ENCODE measurements at places on chromosomes 3 and 15.

DNA sequence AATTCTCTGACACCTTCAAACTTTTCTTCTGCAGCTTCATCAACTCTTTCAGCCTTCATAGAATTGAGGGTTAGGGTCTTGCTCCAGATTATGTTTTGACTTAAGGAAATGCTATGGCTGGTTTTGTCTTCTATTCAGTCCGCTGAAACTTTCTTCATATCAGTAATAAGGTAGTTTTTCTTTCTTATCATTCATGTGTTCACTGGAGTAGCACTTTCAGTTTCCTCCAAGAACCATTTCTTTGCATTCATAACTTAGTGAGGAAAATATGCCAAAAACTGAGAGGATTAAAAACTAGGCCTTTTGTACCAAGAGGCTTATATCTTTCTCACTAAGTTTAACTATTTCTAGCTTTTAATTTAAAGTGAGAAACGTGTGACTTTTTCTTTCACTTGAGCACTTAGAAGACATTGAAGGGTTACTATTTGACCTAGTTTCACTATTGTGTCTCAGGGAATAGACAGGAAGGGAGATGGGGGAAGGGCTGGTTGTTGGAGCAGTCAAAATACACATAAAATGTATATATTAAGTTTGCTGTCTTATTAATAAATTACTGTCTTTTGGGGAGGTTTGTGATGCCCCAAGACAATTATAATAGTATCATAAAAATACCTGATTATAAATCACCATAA is 1110.1 kb downstream of the TBL1XR1 start:
- DNase-seq, result no peak

- no peak for DNase-seq
Observed at GRCh38 chr3:39118079-39118478, 10.6 kb downstream of the TTC21A start.

DNA sequence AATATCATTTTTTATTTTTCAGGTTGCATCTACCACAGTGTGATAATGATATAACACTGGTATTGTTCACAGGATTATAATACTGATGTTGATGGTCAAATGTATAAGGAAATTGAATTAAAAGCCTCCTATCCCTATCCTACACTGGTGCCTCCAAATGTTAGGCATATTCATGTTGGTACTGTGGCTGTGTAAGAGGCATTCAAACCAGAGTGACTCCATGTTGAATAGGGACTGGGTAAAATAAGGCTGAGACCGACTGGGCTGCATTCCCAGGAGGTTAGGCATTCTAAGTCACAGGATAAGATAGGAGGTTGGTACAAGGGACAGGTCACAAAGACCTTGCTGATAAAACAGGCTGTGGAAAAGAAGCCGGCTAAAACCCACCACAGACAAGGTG is 68.9 kb upstream of the RNU6-1 start:
- DNase-seq, result no peak

DNA sequence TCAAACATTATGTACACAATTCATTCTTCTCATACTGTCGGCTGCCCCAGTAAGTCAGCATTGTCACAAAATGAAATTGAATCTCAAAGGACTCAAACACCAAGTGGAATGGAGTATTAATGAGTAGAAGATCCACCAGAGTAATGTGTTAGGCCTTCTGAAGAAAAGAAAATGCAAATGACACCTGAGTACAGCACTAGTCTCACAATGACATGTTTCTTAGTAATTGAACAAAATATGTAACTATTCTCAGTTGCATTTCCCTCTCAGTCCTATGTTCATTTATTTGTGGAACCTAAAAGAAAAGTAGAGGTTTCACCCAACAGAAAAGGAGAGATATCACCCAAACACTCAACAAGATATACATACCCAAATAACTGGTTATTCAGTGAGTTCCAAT is 283.9 kb upstream of the THBS1 start:
- DNase-seq, result no peak

GRCh38 chr3:159978353-159978752 is 10.3 kb upstream of the IL12A start:
- no peak for DNase-seq

- no peak for DNase-seq
Observed at GRCh38 chr3:129018751-129019150, 17.6 kb downstream of the EFCC1 start.

- DNase-seq, result no peak
Observed at GRCh38 chr3:136939489-136939888, 18.3 kb upstream of the IL20RB start.

- no peak for DNase-seq
Observed at GRCh38 chr3:52230889-52231499, 5.5 kb upstream of the TLR9 start.

DNA sequence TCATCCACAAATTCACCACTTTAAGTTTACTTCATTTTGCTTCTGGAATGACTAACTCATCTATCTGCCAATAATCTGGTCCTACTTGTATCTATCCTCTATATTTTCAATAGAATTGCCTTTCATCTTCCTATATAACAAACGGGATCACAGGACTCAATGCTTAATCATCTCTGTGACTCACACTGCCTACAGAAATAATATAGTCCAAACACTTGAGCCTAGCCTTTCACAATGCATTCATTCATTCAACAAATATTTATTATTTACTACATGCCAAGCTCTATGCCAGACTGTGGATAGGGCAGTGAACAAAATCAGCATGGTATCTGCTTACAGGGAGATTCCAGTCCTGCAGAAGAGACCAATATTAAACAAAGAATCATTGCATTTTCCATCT is 16.6 kb upstream of the AGTR1 start:
- no peak for DNase-seq

- no peak for DNase-seq
Observed at GRCh38 chr3:184022323-184022722, 4.6 kb upstream of the ABCC5 start.

- no peak for DNase-seq
Observed at GRCh38 chr3:100024520-100025303, 89.6 kb downstream of the FILIP1L start.

GRCh38 chr3:159923956-159924355 is 64.7 kb upstream of the IL12A start:
- no peak for DNase-seq

DNA sequence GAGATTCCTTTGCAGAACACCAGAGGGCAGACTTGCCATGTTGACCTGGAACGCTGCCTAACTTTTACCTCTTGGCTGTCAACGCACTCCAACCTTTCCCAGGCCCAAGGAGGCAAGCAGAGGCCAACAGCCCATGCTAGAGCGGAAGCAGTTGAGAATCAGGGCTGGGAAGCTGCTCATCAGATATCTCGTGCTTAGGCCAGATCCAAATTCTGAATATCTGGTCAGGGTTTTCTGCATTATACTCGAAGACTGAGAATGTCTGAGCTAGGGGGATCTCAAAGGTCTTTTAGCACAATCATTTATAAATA is 2.5 kb downstream of the XIRP1 start:
- DNase-seq, result peak; percentile 57

- DNase-seq, result no peak
Observed at GRCh38 chr3:97439373-97439772, 325.2 kb upstream of the ARL6 start.

GRCh38 chr3:43770426-43771103 is 79.8 kb downstream of the ABHD5 start:
- peak; percentile 25 for DNase-seq

- no peak for DNase-seq
Observed at GRCh38 chr3:184366619-184367289, 5.2 kb downstream of the POLR2H start.

DNA sequence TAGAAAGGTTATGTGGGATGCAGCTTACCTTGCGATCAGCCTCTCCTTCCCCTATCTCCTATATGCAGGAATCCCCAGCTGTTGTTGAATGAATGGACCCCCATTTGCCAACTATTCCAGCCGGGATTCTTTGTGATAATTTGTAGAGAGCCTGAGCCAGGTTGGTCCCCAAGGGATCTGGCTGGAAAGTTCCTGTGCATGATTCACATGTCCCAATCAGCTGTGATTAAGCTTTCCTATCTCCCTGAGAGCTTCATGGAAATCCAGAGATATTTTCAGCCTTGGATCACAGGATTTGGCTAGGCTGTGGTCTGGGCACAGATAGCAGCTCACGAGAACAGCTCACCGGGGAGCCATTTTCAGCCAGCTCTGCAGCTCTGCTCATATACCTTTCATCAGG is 76.7 kb downstream of the ARNT2 start:
- DNase-seq, result no peak

- no peak for DNase-seq
Observed at GRCh38 chr15:31605467-31605931, 278.9 kb downstream of the KLF13 start.

DNA sequence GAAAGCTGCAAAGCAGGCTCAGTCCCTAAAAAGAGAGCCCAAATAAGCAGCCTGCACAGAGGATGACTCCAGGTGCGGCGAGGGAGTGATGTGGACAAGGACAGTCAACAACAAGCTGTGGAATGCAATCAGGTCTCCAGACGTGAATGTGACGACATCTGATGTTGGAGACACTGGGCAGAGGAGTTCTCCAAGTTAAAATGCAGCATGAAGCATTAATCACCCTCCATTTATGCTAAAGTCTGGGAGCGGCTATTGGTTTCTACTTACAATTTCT is 316.7 kb downstream of the FGF12 start:
- DNase-seq, result no peak

GRCh38 chr3:9951962-9952805 is at the start of gene PRRT3:
PRRT3 (minus strand) TSS chr3:9952408; CDS start chr3:9950115, 2,293 bp downstream.
- DNase-seq, result peak; percentile 49

GRCh38 chr3:167973046-167973445 is 122.7 kb downstream of the GOLIM4 start:
- DNase-seq, result no peak

DNA sequence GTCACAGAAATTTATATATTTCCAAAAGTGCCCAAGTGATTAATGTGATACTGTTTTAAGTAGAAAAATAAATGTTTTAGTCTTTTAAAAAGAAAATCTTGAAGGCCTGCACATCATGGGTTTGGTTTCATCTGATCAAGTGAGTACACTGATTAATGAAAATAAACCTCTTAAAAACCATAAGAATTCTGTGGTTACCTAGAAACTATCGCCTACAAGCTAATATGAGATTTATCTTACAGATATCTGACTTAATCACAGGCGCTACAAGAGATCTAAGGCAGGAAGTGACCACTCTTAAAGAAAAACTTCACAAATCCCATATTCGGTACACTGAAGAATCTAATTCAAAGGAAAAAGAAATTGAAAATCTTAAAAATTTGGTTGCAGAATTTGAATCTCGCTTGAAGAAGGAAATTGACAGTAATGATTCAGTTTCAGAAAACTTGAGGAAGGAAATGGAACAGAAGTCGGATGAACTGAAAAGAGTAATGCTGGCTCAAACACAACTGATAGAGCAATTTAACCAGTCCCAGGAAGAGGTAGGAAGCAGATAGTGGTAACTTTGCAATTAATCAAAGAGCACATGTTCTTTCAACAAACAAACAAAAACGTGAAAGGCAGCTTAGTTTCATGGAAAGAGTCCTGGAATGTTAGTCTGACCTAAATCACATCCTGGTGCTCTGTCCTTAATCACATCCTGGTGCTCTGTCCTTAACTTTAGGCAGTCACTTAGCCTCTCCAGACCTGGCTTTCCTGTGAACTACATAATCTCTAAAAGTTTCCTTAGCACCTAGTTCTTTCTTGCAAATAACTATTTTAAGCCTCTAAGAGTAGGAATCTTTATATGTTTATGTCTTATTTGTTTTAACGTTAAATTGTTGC is 131.8 kb downstream of the CCNL1 start:
- DNase-seq, result no peak

DNA sequence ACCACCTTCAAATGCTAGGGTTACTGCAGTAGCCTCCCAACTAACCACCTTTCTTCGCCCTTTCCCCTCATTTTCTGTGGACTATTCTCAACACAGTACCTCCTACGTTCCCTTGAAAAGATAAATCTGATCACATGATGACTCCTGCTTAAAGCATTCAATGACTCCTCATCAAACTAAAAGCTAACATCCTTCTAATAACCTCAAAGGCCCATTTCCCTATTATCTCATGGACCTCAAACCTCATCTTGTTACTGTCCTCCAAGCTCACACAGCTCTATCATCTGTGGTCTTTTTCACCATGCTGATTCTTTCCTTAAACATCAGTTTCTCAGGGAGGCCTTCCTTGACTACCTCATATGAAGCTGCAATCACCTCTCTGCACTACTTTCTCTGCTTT is 29.6 kb downstream of the GADL1 start:
- DNase-seq, result no peak

- no peak for DNase-seq
Observed at GRCh38 chr15:41585127-41586047, 26.4 kb downstream of the TYRO3 start.

DNA sequence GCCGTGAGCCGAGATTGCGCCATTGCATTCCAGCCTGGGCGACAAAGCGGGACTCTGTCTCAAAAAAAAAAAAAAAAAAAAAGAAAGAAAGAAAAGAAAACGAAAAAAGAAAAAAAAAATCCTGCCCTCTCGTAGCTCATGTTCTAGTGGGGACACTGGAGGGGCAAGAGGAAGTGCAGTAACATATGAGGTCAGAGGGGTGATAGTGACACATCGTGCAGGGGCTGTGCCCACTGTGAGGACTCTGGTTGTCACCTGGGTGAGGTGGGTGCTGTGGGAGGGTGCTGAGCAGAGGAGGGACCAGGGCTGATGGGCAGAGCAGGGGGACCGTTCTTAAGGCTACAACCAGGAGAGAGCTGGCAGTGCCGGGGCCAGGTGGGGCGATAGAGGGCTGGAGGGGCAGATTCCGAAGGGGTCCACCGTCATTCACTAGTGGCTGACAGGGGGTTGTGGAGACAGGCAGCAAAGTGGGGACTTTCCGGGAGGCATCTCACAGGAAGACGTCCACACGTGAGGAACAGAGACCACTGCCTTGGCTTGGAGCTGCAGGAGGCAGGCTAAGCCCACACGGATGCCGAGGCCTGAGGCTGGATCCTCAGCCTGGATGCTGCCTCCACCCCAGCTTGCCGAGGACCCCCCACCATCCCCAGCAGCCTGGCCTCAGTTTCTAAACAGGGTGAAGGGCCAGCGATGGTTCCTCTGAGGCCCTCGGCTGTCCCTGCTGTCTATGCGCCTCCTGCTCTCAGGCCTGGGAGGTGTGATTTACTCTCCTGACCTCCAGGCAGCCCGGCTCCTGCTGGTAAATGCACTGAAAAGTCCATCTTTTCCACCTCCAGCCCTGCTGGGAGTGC is 154.3 kb upstream of the IQSEC1 start:
- DNase-seq, result no peak

- DNase-seq, result no peak
Observed at GRCh38 chr15:80904998-80905397, 84.6 kb downstream of the MESD start.

- no peak for DNase-seq
Observed at GRCh38 chr3:157135671-157136396, 24.1 kb downstream of the CCNL1 start.

- DNase-seq, result no peak
Observed at GRCh38 chr3:143608966-143609365, 239.3 kb downstream of the SLC9A9 start.

DNA sequence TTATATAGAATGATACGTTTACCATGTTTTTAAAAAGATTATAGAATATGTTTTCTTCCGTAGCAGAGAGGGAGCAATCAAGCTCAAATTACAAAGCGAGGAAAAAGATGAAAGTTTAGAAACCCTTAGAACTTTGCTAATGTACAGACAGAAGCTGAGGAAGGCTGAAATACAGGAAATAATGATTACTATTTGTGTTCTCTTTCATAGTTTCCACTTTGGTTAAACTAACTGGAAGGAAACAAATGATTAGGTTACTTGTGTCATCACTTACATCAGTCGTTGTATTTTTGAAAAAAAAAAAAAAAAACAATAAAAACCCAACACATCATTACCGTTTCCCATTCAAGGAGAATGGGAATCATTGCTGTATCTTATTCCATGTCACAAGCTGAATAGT is 337.8 kb upstream of the CBLB start:
- DNase-seq, result no peak
